ENCODE measurements at places on chromosomes 6 and 20. TPM values are rescaled to one million over a fixed set of nuclear protein-coding genes. Genes with fewer than 3 reads are reported as not detected.

The SNHG17 gene
- total RNA-seq = 12.7 TPM

The PNRC1 gene
- total RNA-seq = 101 TPM

The KIF6 gene
- 2.0 TPM for total RNA-seq

The GRIK2 gene
- 25.3 TPM for total RNA-seq

The NR2E1 gene
- 0.83 TPM for total RNA-seq

All from spinal cord (tissue), 10 donors.